ENCODE measurements at places on chromosomes 1 and 21.

DNA sequence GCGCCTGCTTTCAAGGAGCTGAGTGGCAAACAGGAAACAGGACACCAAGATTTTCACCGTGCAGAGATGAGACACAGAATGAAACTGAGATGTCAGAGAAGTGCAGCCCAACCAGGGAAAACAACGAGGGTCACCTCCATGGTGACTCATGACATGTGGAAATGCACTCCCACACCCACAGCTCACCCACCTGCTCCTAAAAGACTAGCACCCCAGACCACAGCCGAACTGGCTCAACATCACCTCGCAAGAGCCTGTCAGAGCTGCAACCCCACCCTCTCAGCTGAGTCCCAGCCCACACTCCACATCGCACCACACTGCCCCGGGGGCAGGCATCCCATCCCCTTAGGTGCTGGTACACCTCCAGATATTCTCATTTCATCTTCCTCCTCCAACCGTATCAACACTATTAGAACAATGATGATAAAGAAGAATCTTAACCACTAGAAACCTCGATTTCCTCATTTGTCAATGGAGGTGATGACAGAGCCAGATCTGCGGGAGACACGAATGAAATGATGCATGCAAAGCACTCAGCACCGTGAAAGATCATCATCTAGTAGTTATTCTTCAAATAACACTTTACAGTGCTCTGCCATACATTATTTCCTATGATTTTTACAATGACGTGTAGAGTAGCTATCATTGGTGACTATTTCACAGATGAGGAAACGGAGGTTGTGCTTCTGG, 103.2 kb downstream of the DMRTB1 start:
- no peak for DNase-seq

DNA sequence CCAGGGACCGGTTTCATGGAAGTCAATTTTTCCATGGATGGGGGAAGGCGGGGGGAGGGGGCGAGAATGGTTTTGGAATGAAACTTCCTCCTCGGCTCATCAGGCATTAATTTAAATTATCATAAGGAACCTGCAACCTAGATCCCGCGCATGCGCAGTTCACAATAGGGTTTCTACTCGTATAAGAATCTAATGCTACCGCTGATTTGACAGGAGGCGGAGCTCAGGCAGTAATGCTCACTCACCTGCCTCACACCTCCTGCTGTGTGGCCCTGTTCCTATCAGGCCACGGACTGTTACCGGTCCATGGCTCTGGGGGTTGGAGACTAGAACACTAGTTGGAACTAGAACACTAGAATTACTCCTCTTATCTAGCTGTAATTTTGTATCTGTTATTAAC, 38.0 kb downstream of the PRRX1 start:
- no peak for DNase-seq

- no peak for DNase-seq
Observed at GRCh38 chr1:33334081-33334552, 13.2 kb upstream of the A3GALT2 start.

DNA sequence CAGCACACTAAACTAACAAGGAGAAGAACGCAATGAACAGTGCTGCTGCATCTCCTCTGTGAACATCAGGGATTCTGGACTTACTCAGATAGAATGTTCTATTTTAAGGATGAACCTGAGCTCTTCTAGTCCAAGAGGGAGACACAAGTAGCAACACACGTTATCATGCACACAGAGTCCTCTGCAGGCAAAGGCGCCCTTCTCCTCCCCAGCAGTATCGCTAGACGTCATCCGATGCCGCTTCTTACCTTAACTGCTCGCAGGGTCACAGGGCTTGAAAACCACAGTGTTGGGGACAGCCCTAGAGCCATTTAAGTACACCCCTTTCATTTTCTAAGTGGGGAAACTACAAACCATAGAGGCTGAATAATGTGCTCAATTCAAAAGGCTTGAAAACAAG, 74.5 kb downstream of the HIVEP3 start:
- no peak for DNase-seq

DNA sequence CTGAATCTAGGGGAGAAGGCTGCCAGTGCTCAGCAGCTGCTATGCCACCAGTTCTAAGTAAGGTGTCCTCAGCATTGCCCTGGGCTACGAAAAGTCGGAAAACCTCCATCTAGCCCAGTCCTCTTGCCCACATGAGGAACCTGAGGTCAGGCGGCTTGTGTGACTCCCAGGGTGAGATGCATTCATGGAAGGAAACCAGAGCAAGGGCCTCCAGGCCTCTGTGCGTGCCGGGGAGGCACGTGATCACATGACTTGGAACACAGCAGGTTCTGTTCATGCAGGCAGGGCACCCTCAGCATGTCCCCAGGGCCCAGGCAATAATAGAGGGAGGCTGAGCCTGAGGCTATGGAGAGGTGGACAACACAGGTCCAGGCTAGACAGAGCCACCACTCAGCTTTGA, 312.5 kb upstream of the DUSP10 start:
- DNase-seq = no peak

DNA sequence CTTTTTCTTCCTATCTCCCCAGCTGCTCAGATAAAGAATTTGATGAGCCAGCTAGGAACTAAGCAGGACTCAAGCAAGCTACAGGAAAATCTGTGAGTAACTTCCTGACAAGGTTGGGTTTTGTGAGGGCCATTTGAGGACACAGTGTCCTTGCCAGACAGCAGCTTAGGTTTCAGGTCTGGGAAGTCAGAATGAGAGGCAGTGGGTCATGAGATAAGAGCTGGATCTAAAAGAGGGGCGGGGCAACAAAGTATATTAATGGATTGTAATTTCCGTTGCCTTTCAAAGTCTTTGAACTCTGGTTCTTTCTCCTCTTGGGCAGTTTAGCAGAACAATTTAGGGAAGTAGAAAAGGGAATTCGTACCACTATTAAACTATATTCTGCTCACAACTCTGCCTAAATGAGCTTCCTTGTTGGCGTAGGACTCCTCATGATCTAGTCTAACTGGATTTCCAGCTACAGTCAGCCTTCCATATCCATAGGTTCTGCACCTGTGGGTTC, 16.6 kb downstream of the STX12 start:
- DNase-seq = no peak

GRCh38 chr21:27047658-27048314, 80.9 kb upstream of the ADAMTS5 start:
- DNase-seq = no peak

- DNase-seq = no peak
Observed at GRCh38 chr1:21241771-21242581, 48.3 kb downstream of the ECE1 start.

DNA sequence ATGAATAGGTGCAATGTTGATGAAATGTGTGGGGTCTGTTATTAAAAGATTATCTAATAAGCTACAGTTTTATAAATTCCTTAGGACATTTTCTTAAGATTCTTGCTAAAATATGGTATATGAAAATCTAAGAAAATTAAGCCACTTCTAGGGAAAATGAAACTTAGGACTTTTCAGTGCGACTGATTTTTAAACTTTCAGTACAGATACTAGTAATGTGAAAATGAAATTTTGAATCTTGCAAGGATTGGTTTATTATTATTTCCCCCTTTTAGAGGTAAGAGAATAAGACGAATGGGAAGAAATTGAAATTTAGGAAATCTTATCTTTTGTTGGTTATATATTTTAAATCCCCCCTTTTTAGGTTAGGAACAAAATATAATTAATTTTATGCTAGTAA, 16.4 kb downstream of the CAPZA1 start:
- no peak for DNase-seq

Measured in stimulated activated CD4-positive, alpha-beta T cell treated with anti-CD3 and anti-CD28 coated beads, Interleukin-15, amount 100 ng/mL, for 1 hour (primary cell).